ENCODE measurements at places on chromosomes 6 and 20.

DNA sequence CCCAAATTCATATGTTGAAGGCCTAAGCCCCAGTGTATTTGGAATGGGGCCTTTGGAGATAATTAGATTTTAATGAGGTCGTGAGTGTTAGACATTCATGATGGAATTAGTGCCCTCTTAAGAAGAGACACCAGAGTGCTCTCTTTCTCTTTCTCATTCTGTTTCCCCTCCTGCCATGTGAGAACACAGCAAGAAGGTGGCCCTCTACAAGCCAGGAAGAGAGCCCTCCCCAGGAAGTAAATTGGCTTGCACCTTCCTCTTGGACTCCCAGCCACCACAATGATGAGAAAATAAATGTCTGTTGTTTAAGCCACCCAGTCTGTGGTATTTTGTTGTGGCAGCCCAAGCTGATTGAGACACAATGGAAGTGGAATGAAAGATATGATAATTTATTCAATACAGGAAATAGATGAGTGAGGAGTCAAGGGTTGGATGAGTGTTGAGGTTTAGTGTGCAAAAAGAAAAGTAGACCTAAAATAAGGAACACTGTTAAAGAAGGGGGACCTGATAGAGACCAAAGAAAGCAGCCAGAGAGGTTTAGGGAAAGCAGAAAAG is 25.9 kb upstream of the ATXN1 start:
- DNase-seq, result no peak

DNA sequence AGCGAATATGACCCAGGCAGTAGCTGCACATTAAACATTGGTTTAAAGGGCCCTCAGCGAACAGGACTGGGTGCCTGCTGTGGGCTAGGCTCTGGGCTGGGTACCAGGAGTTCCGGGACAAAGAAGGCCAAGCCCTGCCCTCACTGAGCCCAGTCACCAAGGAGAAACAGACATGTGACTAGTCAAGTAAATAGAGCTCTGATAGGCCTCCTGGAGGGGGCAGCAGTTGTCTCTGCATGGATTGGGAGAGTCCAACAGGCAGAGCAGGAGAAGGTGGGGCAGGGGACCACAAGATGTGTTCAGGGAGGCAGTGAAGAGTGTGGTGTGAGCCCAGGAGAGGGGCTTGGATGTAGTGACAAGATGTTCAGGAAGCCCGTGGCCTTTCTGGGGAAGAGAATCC is 3.1 kb downstream of the HM13 start:
- no peak for DNase-seq

GRCh38 chr20:44838521-44838920 is 28.2 kb upstream of the RIMS4 start:
- no peak for DNase-seq

DNA sequence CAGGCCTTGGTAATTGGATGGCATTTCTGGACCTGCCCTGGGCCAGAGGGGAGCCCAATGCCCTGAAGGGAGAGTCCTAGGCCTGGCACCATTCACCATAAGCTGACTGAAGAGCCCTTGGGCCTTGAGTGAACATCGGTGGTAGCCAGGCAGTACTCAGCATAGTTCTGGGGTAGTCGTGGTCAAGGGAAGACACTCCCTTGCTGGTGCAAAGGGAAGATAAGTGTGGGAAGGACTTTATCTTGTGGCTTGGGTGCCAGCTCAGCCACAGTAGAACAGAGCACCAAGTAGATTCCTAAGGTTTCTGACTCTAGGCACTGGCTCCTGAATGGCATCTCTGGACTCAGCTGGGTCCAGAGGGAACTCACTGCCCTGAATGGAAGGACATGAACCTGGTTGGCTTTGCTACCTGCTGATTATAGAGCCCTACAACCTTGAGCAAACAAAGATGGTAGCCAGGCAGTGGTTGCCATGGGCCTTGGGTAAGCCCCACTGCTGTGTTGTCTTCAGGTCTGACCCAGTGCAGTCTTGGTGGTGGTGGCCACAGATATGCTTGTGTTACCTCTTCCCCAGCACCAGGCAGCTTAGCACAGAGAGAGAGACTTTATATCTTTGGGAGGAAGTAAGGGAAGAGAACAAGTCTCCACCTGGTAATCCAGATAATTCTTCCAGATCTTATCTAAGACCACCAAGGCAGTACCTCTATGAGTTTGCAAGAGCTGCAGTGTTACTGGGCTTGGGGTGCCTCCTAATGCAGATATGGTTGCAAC is 83.5 kb downstream of the PRDM13 start:
- no peak for DNase-seq

DNA sequence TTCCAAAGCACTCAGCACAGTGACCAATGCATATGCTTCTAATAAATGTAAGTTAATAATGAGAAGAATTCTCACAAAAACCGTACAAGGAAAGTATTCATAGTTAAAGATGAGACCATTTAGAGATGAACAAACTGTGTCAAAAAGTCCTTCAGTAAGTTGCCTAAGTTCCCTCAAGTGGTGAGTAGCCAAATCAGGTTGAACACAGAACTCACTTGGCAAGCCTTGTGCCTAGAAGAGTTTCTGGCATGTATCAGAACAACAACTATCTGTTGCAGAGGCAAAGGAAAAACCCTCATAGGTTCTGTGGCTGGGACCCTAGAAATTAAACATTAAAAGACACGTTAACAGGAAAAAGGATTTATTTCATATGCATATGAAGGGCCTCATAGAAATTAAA is 129.6 kb upstream of the DOK5 start:
- DNase-seq, result no peak

DNA sequence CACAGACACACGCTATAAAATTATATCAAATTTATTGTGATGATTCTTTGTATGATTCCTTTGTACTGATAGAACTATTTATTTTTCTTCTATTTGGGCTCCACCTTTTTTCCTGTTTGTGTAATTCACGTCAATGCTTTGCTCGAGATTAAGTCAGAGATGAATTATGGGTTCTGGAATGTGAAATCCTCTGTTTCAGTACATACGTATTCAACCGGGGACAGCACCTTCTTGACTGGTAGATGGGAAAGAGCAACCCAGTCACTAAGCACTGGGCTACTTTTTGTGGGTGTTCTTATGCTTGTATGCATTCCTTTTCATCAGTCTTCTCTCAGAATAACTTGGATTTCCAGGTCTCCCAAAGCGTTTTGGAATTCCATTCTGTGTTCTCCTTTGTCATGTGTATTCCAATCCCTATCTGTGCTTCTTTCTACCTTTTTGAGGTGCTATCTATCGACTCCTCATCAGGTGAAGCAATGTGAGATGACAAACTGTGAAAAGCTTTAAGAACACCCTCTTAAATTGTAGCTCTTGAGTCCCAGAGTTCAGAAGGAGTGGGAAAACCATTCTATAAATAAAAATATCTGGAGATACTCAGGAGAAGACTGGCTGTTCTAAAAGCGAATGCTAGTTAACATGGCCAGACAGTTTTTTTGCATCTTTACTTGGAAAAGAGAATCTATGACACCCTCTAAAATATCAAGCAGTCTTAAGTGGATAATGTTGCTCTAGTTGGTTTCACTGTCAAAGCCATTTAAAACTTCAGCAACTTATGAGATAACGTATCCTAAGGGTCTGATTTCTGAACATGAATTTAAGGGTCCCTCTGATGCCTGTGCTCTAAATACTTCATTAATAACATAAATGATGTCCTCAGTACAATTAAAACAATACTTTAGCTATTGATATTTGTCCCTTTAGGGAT is 197.7 kb upstream of the PREP start:
- no peak for DNase-seq

DNA sequence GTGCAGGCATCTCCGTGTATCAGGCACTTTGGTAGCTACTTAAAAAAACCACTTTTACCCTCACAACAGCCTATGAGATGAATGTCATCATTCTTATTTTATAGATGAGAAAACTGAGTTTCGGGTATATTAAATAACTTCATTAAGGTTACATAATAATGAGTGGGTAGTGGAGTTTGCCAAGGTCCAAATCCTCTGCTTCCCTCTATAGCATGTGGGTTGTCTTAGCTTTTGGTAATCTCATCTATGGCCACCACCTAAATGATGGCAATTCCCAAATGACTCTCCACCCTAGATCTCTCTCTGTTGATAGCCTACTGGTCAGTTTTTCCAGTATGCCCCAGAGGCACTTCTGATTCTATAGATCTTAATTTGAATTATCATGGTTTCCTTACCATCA is 3.7 kb upstream of the RNF144B start:
- DNase-seq, result no peak

DNA sequence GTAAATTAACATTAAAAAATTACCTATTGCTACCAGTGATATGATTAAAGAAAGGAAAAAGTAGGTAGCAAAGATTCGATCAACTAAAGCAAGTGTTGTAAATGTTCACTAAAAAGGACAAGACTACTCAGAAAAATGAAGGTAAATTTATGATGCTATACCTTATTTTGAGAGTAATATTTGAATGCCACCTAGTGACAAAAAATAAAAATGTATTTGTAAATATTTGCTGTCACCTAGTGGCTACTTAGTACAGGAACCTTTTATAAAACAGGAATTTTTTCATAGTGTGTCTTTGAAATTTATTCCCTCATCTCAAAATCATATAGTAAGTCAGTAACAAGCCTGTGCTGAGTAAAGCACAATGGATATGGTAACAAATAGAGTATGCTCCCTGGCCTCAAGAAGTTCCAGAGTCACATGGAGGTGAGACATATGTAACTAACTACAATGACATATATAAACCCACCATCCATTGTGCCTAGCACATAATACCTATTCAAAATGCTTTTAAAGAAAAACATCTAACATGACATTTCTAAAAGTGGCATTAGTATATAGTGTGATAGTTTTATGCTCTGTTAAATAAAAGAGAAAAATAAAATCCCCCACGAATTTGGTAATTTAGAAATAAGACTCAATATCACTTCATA is 193.1 kb upstream of the SIM1 start:
- DNase-seq, result no peak

DNA sequence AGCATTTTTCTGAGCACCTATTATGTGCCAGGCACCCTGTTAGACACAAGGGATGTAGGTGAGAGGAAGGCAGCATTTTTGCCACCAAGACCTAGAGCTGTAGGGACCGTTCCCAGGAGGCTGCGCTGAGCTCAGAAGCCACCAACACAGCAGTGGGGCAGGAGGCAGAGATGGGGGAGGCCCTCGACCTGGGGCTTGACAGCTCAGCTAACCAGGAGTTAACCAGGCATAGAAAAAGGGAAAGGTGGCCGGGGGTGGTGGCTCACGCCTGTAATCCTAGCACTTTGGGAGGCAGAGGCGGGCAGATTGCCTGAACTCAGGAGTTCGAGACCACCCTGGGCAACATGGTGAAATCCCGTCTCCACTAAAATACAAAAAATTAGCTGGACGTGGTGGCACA is 29.5 kb downstream of the KIF25 start:
- DNase-seq, result no peak

- DNase-seq, result no peak
Measured at GRCh38 chr6:37741757-37742400, 44.2 kb upstream of the MDGA1 start.

DNA sequence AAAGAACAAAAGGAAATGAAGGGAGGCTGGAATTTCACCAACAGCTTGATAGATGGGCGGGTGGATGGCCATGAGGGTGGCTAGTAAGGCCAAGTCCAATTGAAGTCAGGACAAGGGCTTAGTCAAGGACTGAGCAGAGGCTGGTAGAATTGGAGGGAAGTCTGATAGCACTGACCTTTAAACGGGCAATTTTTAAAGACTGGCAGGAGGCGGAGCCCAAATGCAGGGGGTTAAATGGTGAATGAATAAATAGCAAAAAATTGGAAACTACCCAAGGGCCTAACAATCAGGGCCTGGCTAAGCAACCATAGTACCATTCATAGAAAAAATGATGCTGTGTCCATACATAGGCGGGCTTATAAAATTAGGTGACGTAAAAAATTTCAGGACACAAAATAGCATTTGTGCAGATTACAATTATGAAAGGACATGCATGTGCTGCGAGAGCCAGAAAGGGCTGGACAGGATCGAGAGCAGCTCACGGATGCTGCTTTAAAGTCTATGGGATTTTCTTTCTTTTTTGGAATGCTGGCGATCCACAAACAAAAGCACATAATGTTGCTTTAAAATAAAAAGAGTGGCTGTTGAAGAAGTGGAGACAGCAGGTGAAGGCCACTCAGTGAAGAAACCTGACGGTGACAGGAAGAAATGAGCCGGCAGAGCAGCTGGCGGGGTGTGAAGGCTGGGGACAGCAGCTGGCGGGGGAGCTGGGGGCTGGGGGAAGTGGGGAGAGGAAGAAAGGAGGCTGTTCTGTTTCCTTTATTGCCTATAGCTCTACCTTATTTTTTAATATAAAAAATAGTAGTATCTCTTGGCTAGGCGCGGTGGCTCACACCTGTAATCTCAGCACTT is 42.8 kb upstream of the TAF8 start:
- no peak for DNase-seq

DNA sequence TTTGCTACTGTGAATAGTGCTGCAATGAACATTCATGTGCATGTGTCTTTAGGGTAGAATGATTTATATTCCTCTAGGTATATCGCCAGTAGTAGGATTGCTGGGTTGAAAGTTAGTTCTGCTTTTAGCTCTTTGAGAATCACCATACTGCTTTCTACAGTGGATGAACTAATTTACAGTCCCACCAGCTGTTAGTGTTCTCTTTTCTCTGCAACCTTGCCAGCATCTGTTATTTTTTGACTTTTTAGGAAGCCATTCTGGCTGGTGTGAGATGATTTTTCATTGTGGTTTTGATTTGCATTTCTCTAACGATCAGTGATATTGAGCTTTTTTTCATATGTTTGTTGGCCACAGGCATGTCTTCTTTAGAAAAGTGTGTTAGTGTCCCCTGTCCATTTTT is 40.0 kb downstream of the PLG start:
- DNase-seq, result no peak

DNA sequence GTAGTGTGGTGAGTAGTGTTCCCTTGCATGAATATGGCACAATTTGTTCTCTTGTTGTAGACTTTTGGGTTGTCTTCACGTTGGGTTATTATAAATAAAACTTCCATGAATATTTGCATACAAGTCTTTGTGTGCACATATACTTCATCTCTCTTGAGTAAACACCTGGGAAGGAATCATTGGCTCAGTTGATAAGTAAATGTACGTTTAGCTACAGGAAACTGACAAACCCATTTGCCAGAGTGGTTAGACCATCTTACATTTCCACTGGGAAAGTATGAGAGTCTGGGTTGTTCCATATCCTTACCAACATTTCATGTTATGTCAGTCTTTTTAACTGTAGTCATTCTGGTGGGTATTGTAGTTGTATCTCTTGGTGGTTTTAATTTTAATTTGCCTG is 119.2 kb downstream of the SLX4IP start:
- DNase-seq, result no peak

DNA sequence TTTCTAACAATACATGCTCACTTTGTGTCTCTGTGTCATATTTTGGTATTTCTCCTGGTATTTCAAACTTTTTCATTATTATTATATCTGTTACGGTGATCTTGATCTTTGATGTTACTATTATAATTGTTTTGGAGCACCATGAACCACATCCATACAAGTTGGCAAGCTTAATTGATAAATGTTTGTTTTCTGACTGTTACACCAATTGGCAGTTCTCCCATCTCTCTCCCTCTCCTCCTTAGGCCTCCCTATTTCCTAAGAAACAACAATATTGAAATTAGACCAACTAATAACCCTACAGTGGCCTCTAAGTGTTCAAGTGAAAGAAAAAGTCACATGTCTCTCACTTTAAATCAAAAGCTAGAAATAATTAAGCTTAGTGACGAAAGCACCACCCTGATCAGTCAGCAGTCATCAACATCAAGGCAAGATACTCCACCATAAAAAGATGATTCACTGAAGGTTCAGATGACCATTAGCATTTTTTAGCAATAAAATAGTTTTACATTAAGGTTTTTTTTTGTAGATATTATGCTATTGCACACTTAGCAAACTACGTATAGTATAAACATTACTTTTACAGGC is 61.5 kb downstream of the IBTK start:
- DNase-seq, result no peak

- DNase-seq, result no peak
Measured at GRCh38 chr6:40251637-40252300, 317.5 kb upstream of the MOCS1 start.
